ENCODE measurements at places on chromosomes 1 and 21. TPM values are rescaled to one million over a fixed set of nuclear protein-coding genes. Genes with fewer than 3 reads are reported as not detected.

DNA sequence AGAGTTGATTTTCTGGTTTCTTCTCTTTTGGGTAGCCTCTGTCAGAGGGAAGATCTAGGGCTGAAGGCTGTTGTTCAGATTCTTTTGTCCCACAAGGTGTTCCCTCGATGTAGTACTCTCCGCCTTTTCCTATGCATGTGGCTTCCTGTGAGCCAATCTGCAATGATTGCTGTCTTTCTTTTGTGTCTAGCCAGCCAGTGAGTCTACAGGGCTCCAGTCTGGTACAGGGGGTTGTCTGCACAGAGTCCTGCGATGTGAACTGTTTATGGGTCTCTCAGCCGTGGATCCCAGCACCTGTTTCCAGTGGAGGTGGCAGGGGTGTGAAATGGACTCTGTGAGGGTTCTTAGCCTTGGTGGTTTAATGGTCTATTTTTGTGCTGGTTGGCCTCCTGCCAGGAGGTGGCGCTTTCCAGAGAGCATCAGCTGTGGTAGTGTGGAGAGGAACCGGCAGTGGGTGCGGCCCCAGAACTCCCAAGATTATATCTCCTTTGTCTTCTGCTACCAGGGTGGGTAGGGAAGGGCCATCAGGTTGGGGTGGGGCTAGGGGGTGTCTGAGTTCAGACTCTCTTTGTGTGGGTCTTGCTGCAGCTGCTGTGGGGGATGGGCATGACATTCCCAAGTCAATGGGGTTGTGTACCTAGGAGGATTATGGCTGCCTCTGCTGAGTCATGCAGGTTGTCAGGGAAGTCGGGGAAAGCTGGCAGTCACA is 81.3 kb upstream of the C21orf91 start:
- H3K36me3 ChIP-seq = peaks cover 28% of the 10 kb centered on the region
- no peak for DNase-seq
- H3K27me3 ChIP-seq = no peaks in the 10 kb centered on the region
- peaks cover 15% of the 10 kb centered on the region for H3K4me1 ChIP-seq
- no peak overlapping the region for H3K4me3 ChIP-seq
- H3K27ac ChIP-seq = no peak overlapping the region

- no peaks in the 10 kb centered on the region for H3K36me3 ChIP-seq
- no peak overlapping the region for H3K4me3 ChIP-seq
- peaks cover 24% of the 10 kb centered on the region for H3K4me1 ChIP-seq
- DNase-seq = no peak
- peaks cover 57% of the 10 kb centered on the region for H3K27me3 ChIP-seq
Observed at GRCh38 chr1:10942542-10942912, 69.9 kb upstream of the TARDBP start.

- H3K4me1 ChIP-seq = peaks cover 10% of the 10 kb centered on the region
- H3K27ac ChIP-seq = no peak overlapping the region
- no peak overlapping the region for H3K4me3 ChIP-seq
- H3K27me3 ChIP-seq = peaks cover 27% of the 10 kb centered on the region
Observed at GRCh38 chr1:21379571-21379970, 60.4 kb upstream of the NBPF3 start.

APOBEC4 gene
- not detected for total RNA-seq

GRCh38 chr1:56355918-56356317 is 223.4 kb downstream of the PLPP3 start:
- H3K27ac ChIP-seq = no peak overlapping the region
- H3K36me3 ChIP-seq = no peaks in the 10 kb centered on the region
- no peaks in the 10 kb centered on the region for H3K4me1 ChIP-seq
- DNase-seq = no peak
- no peaks in the 10 kb centered on the region for H3K27me3 ChIP-seq

DNA sequence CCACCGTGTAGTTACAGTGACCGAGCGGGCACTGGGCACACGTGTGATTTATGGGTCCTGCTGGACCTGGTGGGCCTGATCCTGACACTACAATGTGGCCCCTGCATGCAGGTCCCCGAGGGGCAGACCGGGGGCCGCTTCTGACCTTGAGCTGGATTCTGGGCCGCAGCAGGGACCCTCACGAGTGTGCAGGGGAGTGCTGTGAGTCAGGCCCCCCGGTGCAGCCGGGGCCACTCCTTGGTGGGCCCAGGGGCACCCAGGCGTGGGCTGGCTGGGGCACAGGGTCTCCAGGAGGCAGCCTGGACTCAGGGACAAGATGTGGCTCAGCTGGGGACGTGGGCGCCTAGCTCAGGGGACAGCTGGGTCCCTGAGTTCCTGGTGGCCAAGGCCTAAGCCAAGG is 77.5 kb upstream of the TTC34 start:
- H3K4me1 ChIP-seq = no peaks in the 10 kb centered on the region
- no peak overlapping the region for H3K27ac ChIP-seq
- DNase-seq = no peak

ATP5PB gene
- total RNA-seq = 266 TPM
